ENCODE measurements at places on chromosomes 13 and 19.

DNA sequence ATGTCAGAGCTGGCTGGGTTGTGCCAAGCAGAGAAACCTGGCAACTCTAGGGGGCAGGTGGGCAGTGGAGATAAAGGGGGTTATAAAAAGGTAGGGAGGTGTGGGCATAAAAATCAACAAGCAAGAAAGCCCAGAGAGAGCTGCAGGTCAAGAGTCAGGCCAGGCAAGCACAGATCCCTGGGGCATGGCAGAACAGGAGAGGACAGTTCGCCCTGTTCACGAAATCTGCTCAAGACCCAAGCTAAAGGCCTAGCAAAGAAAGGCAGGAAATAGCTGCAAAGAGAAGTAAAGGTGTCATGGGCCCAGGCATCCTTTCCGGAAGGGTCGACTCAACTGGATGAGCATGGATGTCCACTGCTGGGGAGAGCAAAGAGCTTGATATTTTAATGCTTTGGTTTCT is 3.4 kb downstream of the MBNL2 start:
- no peak for DNase-seq

GRCh38 chr19:7251494-7251893 is 42.7 kb downstream of the INSR start:
- no peak for DNase-seq

GRCh38 chr19:33376941-33377557 is 3.5 kb downstream of the CEBPG start:
- no peak for DNase-seq

DNA sequence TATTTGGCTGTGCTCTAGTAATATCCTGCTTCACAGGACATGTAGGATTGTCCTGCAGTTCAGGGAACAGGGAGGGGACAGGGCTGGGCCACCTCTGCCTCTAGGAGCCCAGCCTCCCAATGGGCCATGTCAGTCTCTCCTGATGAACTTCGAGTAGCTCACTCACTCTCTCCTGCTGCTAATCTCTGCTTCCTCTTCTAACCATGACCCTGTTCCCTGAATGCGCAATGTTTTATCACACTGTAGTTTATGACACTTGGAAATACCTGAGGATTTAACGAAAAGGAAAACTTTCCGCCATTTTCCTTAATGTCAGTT is 9.2 kb downstream of the PARP4 start:
- DNase-seq: no peak

DNA sequence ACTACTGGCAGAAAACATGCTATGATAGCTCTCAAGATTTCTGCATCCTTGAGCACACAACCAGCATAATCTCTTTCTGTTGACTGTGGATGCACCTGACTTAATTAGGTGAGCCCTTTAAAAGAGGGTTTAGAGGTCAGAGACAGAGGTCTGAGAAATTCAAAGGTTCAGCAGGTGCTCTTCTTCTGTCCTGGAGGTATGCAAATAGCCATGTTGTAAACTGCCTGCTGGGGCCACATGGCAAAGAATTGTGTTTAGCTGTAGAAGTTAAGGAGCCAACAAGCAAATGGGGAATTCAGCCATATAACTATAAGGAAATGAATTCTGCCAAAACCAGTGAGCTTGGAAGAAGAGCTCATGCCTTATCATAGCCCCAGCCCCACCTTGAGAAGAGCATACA is 11.6 kb upstream of the DCLK1 start:
- DNase-seq: no peak

DNA sequence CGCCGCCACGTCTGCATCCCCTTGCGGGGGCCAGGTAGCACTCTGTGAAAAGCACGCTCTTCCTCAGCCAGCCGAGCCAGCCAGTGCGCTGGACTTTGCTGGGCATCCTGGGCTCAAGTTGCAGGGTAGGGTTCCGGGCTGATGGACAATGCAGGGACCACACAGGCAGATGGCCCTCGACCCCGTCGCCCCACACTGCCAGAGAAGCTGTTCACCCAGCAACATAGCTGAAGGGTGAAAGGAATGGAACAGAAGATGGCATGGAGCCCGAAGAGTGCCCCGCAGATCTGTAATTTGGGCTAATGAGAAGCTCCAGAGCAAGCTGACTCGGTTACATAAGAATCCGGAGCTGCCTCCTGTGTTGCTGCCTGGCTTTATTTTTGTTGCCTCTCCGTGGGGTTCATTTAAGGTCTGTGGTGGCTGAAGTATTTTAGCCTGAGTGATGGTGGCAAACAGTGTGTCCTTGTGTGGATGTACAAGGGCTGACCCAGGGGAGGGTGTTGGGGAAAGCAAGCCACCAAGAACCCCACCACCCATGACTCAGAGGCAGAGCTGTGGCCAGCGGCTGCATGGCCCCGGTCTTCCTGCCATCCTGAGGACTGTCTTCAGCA is 105.8 kb downstream of the SOX1 start:
- peak; percentile 68 for DNase-seq

- DNase-seq: no peak
Observed at GRCh38 chr13:42807866-42808265, 26.5 kb downstream of the FAM216B start.

GRCh38 chr19:2575734-2576481 is 100.0 kb downstream of the GADD45B start:
- peak; percentile 97 for DNase-seq

GRCh38 chr13:89852570-89852969 is 1494.9 kb upstream of the MIR17HG start:
- DNase-seq: no peak

DNA sequence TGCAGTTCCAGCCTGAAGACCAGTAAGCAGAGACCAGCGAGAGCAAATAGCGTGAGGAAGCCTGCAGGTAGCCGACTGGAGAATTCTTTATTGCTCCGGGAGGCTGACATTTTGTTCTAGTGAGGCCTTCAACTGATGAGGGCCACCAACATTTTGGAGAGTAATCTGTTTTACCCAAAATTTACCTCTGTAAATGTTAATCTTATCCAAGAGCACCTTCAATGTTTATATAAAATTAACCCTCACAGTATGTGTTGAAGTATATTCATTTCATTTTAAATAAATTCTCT is 546.4 kb upstream of the SLITRK5 start:
- no peak for DNase-seq
